ENCODE measurements at places on chromosomes 5 and 9.
A peak's percentile ranks its signal among the peaks of the same experiment; 100 is the strongest.

DNA sequence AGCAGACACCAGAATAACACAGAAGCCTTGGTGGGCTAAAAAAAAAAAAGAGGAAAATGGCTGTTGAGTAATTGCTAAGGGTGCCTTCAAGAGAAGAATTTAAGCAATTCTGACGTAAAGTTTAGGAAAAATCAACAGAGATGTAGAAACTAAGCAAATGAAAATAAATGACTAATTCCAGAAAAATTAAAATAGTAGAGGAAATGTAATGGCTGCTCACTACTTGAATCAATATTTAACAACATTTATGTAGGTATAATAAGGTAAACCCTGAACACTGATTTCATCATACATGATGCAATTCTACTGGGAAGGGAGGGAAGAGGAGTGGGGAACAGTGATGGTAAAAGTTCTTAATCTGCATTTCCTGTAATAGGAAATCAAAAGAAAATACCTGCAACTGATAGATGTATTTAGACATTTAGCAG is 41.4 kb downstream of the PUM3 start:
- no peak for DNase-seq

DNA sequence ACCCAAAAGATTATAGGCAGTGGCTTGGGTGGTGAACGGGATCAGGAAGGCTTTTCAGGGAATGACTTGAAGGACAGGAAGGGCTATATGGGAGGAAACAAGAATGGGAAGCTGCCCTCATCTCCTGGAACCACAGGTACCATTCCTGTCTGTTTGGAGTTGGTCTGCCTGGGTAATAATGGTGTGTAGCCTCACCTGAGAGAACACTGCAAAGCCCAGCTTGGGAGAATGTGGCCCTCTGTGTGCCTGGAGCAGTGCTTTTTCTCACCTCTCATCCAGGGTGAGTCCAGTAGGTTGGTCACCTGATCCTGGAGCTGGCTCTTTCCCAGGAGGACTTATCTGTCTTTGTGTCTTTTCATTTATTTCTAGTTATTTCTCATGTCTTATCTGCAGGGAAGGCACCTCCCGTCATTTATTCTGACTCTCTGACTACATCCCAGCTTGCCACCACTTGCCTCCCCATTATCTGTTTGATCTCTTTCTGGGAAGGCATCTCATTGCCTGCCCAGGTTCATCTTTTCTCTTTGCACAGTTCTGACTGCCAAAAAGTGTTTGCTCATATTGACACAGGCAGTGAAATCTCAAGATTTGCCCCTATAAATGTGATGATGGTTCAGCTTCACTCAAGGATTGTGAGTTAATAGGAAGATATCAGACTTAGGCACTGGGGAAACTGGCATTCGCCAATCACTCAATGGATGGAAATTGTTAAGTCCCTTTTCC is 22.5 kb upstream of the OR2S2 start:
- DNase-seq = no peak

- peak; percentile 58 for DNase-seq
These were observed 65.3 kb downstream of the OLFM1 start for GRCh38 chr9:135152614-135153334.

DNA sequence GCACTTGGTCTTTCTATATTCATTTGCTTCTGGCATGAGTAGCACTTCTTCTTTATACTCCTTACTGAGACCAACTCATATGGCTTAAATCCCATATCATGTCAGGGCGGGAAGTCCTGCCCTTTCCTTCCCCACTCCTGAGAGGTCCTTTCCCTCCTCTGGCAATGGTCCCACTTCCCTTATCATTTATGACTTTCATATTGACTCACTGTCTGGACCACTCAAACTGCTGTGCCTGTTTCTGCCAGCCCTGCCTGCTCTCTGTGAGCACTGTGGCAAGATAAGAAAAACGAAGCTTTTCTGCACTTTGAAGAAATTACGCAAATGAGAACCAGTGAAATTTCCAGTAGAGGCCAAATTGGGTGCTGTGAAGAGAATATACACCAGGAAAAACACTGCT is 58.1 kb downstream of the ZNF474 start:
- no peak for DNase-seq

GRCh38 chr5:43514816-43515677 is at the start of gene C5orf34:
Gene C5orf34, minus strand, starts transcription at chr5:43515148. Its CDS starts 5,809 bp downstream, at chr5:43509339.
- peak; percentile 96 for DNase-seq

DNA sequence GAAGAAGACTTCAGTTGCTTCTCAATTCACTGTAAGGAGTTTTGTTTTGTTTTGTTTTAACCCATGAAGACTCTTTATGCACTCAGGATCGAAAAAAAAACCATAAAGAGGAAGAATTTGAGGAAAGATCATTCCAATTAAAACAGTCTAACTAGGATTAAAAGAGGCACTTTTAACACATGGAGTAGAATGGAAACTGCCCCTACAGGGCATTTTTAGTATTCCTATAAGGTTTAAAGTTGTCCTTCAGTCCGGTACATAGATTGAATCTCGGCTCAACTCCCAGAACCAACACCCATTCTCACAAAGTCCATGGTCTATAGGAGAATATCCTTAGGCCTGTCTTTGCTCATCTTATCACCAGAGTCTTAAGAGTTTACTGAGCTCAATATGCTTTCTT is 469.6 kb downstream of the DTWD2 start:
- no peak for DNase-seq

DNA sequence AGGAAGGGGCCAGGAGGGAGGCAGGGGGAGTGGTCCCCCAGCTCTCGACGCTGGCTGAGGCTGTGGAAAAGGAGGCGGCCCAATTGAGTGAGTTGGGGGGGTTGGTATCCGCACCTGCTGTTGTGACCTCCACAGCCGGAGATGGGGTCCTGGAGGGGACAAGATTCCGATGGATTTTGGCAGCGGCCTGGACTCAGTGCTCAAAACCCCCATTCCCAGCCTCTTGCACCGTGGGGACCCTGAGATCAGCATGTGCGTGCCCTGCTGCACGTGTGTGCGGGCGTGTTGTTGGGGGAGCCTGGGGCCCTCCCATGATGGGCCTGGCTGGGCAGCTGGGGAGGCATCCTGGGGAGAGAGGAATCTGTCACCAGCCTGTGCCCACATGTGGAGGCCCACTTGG is 15.0 kb downstream of the CNTFR start:
- no peak for DNase-seq

GRCh38 chr5:34657274-34657921 is 1.3 kb downstream of the RAI14 start:
- DNase-seq = peak; percentile 49

DNA sequence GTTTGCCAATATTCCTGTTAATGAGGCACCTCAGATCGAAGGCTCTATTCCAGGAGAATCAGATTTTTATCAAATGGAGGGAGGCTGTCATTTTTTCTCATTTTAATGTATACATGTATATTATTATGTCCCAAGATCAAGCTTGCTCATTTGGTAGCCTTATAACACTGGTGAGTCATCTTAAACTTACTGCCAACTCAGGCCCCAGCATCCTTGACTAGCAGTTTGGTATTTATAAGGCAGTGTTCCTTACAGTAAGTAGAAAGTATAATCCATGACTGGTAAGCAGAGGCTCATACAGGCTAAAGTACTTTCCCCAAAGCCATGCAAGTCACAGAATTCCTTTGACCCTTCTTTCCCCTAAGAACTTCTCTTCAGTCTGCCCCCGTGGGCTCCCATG is 90.7 kb upstream of the NR3C1 start:
- DNase-seq = no peak

- DNase-seq = no peak
These were observed 124.4 kb upstream of the ADAMTSL1 start for GRCh38 chr9:18349530-18349929.

- DNase-seq = no peak
These were observed at the start of gene FAM78A for GRCh38 chr9:131276094-131276888. Gene FAM78A, minus strand, starts transcription at chr9:131276510. Its CDS starts 331 bp downstream, at chr9:131276179.

DNA sequence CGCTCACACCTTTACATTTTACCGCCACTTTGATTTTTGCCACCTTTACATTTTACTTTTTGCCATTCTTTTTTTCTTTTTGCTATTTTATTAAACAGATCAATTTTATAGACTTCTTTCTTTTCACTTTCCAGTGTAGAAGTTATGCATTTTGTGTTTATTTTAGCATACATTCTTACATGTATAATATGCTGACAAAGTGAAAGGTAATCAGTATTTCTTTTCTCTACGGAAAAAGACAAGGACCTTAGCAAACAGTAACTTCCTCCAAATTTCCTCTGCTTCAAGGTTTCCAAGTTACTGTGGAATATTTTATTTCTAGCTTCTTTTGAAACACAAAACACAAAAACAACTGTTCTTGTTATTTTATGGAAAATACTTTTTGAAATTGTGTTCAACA is 97.0 kb downstream of the CEMIP2 start:
- DNase-seq = no peak

GRCh38 chr9:117135501-117136098 is 279.3 kb downstream of the ASTN2 start:
- peak; percentile 64 for DNase-seq

DNA sequence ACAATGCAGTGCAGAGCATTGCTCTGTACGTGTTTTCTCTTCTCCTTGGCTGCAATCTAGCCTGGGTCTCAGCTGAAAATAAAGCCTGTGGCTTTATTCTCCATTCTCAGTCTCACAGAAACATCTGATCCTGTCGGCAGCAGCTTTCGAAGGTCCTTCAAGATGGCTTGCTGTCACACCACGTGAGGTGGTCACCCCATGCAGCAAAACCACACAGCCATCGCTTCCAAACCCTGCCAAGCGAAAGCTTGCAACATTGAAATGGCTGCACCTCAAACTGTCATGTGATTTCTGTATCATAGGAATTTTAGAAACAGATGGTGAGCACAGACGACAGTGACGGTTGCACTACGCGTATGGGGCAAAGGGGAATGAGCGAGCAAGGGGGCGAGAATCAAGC is 98.5 kb upstream of the SMARCA2 start:
- no peak for DNase-seq

GRCh38 chr9:14994738-14995137 is 84.5 kb upstream of the FREM1 start:
- no peak for DNase-seq

DNA sequence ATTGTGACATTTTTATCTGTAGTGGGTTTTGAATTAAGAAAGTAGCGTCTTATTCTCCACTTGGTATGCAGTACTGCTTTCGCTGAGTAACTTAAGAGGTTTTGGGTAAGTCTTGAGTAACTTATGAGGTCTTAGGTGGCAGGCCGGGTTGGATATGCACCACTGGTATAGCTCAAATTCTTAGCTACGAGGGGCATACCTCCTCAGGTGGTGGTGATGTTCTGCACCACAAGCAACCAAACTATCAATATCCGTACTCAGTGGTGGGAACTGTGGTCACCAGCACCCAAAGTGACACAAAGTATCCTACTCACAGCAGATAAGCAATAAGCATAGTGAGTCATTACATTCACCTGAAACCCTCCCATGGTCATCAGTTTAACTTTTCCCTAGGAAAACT is 13.7 kb downstream of the SMC2 start:
- no peak for DNase-seq

- peak; percentile 75 for DNase-seq
These were observed 176.7 kb upstream of the ADAMTSL1 start for GRCh38 chr9:18297056-18297841.

GRCh38 chr5:59665086-59665831 is 228.3 kb downstream of the PDE4D start:
- DNase-seq = no peak

- DNase-seq = no peak
These were observed 71.2 kb downstream of the CWC27 start for GRCh38 chr5:64839936-64840335.

GRCh38 chr9:33868440-33868973 is 51.5 kb downstream of the UBE2R2 start:
- no peak for DNase-seq

DNA sequence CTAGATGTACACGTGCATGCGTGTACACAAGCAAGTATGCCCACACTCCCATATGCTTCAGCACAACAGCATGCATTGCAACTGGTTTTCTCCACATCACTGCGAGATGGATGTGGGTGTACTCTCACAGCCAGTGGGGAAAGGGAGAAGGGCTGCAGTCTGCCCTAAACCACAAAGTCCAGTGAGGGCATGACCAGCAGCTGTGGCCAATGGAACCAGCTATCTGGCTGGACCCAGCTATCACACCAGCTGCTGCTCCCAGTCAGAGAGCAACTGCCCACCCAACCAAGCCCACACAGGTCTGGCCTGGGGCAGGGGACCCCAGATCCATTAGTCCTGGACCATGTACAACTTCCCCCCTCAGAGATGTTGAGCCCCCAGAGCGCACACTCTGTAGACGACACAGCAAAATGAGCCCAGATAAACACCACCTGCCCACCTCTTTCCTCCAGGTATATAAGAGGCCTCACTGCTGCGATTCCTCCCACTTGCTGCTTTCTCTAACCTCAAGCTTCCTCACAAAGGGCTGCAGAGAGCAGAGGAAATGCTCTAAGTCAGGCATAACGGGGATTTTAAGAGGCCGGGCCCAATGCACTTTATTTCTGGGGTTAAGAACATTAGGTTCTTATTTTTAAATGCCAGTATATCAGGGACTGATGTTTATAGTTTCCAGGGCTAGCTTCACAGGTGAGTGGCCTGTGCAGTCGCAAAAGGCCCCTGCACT is 39.0 kb downstream of the SHB start:
- DNase-seq = no peak

DNA sequence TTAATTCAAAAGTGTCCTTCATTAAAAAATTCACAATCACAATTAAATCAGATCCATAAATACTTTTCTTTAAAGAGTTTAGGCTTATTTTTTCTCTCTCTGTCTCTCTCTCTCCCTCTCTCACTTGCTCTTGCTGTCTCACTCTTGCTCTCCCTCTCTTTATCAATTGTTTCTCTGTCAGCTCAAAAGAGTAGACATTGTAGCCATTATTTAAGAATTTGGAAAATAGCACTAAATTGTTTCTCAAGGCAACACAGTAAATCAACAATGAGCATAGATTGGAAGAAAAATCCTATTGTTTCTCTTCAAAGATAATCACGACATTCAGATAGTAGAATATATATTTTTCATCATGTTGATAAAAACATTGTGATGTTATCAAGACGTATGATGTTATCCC is 1114.0 kb downstream of the PTPRD start:
- no peak for DNase-seq

GRCh38 chr5:111582993-111583601 is 70.8 kb upstream of the STARD4 start:
- DNase-seq = no peak

- DNase-seq = no peak
These were observed 215.6 kb upstream of the DMAC1 start for GRCh38 chr9:8014997-8015682.

- no peak for DNase-seq
These were observed 46.8 kb downstream of the APTX start for GRCh38 chr9:32954642-32955041.

DNA sequence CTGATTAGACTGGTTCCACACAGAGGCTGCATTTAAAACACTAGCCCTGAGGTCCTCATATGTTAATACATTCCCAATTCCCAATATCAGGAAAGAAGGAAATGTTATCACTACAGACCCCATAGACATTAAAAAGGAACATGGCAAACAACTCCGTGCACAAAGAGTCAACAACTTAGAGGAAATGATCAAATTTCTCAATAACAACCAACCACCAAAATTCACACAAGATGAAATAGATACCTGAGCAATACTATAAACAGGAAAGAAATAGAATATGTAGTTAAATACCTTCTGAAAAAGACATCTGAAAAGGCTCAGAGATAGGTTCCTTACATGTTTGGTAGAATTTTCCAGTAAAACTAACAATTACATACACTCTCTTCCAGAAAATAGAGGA is 28.9 kb downstream of the SEMA4D start:
- no peak for DNase-seq

- no peak for DNase-seq
These were observed 51.2 kb downstream of the SCAMP1 start for GRCh38 chr5:78411586-78411985.
